ENCODE measurements at places on chromosomes 12 and 14.
A peak's percentile ranks its signal among the peaks of the same experiment; 100 is the strongest.

DNA sequence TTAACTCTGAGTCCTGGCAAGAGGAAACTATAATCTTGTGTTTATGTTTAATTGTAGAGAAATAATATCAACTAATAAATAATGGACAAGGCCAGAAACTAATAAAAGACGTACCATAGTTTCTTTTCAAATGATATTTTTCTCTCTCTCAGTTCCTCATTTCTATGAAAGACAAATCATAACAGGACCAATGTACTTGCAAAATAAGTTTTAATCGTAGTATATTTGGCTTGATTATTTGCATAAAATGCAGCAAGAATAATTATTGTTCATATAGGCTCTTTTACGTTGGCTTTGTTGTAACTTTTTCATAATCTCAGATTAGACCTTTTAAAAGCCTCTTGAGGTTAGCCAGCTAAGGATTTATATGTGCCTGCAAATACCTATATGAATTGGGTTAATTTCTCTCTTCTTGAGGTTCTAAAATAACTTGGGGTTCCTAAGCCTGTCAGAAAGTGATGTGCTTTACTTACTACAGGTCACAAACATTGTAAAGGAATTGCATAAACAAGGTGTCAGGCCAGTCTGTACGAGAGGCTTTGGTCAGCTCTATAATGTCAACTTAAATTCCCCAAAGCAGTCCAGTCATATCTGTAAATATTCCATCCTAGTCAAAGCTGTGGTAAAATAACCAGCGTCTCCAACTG, 152.8 kb upstream of the PTPRQ start:
- no peak for DNase-seq

DNA sequence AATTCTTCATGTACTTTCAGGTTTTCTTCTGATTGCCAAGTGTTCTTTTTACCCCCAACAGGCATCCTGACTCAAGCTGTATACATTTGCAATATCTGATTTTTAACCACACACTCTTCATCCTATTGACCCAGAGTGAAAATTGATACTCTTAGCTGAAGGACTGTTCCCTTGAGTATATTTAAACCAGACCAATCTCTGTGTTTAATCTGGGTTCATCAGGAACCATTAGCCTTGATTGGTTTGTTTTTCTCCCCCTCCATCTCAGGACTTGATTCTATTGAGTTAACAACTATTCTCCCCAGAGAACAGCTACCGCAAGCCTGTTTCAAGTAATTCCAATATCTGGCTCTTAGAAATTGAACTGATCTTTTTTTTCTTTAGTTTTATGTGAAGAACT, 222.3 kb upstream of the NOVA1 start:
- no peak for DNase-seq

GRCh38 chr12:92553389-92553788, 149.4 kb upstream of the PLEKHG7 start:
- DNase-seq = peak; percentile 31

DNA sequence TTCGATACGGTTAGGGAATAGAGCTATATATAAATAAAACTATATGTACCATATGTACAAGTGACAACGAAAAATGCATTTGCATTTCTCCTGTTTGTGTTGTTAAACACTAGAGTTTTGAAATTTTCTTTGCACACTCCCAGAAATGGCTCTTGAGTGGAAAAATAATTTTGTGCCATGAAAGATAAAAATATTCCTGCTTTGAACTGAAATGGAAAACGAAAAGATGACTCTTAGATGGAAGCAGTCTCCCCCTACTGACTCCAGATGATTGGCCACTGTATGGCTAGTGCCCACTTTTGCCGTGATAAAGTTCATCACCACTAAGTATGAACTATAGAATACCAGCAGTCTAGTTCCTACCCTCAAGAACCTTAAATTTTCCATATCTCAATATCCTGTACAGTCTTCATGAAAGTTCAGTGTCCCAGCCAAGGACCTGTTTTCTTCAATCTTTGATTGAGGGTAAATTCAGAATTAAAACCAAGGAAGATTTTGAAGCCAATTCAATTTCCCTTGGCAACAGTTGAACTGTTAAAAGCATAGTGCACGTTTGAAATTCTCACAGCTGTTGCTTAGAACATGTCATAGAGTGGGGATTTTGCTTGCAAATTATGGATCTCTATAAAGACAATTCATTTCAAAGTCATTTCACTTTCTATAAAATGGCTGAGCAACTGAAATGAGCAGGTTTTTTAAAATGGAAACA, 1.6 kb upstream of the PPP2R5E start:
- DNase-seq = no peak

DNA sequence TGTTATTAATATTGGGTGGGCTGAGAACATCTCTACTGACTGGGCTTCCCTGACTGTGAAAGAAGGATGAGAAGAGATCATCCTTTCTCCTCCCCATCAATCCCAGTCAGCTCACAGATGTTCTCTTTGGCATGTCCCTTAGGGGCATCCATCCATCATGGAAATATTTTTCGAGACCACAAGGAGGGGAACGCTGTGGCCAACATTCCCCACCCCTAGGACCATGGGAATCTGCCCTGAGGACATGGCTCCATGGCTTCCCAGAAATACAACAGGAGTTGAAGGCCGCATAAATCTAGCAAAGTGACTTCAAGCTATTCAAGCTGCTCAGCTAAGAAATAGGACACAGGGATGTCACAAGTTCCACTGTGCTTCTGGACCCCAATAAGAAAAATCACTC, 456.8 kb downstream of the MED13L start:
- no peak for DNase-seq

GRCh38 chr12:76457010-76457409, 102.6 kb downstream of the OSBPL8 start:
- DNase-seq = no peak

DNA sequence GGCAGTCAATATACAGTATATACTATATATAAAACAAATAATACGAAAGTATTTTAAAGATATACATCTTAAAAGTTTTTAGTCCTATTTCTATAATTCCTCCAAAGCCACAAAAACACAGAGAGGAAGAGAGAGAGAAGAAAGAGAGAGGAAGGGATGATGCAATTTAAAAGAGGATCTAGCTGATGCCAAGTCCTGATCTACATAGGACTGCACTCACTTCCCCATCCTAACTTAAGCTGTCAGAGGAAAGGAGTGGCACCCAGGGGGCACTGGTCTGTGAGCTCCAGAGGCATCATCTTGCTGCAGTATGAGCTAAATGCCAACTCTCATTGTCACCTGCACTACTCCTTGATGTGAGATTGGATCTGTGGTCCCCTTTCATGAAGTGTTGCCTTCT, 95.8 kb downstream of the C12orf42 start:
- DNase-seq = no peak

DNA sequence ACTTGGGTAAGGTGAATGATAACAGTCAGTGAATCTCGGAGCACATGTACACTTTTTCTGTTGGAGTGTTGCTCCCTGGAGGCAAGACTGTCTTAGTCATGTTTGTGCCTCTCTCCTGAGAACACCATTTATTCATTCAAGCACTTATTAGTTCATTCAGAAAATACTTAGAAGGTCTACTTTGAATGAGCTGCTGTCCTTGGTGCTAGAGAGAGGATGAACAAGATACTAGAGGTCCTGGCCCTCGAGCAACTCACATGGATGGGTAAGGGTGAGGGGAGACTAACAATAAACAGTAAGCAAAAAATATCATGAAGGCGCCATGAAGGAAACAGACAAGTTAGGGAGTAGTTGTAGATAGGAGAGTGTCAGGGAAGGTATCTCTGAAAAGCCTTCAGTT, 17.1 kb upstream of the SAMD4A start:
- DNase-seq = no peak

DNA sequence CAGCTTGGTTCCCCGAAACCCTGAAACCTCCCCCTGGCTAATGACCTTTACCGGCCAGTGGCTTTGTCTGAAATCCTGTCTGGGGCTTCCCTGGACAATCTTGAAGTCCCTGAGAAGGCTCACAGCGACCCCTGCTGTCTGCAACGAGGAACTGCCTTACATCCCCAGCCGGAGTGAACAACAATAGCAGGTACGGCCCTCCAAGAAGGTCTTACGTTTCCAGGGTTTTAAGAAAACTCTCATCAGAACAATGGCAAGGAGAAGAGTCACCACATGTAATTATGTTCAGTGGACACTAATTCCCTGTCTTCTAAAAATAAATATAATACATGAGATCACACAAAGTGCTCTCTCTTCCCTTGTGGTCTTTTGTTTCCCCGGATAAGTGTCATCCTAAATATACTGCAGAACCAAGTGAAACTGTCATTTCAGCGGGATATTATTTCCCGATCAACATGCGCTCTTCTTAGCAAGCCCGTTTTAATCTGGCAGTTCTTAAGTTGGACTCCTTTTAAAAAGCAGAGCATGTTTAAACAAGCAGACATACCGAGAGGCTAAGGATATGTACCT, 53.3 kb downstream of the RBM19 start:
- peak; percentile 36 for DNase-seq

DNA sequence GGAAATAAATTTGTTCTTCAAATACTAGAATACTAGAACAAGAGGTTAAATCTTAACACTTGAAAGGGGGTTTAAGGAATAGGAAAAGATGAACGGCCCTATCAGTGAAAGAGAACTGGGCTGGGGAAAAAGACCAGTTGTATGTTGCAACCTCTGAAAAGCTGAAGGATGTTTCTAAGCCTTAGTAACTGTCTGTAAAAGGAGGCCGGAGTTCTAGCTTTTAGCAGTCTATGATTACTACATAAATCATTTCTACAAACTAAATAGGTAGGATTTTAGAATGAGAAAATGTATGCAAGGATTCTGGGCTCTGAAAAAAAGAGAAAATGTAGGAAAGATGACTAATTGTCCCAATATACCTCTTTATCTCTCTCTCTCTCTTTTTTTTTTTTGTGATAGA, 4.9 kb downstream of the CERS5 start:
- no peak for DNase-seq

GRCh38 chr14:77230914-77231313, 40.1 kb downstream of the NGB start:
- DNase-seq = no peak

GRCh38 chr12:1643905-1644533, 15.0 kb downstream of the WNT5B start:
- no peak for DNase-seq

- no peak for DNase-seq
Measured at GRCh38 chr12:95538656-95539055, 12.6 kb downstream of the USP44 start.

- no peak for DNase-seq
Measured at GRCh38 chr14:89013098-89013504, 188.7 kb downstream of the TTC8 start.

- no peak for DNase-seq
Measured at GRCh38 chr12:56146492-56147460, 5.6 kb upstream of the MYL6B start.

DNA sequence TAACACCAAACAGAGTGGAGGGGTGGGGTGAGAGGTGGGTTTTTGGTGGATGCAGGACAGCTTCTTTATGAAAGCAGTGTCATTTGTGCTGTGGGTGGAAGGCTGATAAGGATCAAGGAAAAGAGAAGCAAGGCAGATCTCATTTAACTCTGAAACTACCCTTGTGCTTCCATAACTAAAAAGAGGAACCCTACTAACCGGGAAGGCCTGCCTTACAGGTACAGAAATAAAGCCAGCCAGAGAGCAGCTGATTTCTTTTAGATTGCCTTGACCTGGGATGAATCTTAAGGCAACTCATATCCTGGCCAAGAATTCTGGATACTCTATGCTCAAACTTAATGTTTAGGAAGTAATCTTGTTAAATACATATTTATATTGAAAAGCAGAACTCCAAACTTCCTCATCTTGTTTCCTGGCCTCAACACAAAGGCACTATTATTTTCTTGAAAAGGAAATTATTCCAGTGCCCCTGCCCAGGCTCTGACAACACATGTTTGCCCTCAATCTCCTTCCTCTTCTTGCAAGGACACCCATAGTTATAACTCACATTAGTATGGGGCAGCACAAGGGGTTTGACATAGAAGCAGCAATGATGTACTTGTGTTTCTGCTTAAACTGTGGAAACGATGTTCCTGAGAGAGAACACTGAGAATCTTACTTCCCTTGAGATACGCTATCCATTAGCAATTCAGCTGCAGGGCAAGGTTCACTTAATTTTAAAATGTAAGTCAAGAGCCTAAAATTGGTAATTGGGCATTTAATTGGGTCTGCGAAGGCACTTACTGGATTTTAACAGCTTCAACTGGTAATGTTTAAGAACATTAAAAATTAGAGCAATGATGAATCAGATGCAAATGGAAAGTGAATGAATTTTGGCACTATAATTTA, 173.7 kb downstream of the STXBP6 start:
- peak; percentile 32 for DNase-seq

DNA sequence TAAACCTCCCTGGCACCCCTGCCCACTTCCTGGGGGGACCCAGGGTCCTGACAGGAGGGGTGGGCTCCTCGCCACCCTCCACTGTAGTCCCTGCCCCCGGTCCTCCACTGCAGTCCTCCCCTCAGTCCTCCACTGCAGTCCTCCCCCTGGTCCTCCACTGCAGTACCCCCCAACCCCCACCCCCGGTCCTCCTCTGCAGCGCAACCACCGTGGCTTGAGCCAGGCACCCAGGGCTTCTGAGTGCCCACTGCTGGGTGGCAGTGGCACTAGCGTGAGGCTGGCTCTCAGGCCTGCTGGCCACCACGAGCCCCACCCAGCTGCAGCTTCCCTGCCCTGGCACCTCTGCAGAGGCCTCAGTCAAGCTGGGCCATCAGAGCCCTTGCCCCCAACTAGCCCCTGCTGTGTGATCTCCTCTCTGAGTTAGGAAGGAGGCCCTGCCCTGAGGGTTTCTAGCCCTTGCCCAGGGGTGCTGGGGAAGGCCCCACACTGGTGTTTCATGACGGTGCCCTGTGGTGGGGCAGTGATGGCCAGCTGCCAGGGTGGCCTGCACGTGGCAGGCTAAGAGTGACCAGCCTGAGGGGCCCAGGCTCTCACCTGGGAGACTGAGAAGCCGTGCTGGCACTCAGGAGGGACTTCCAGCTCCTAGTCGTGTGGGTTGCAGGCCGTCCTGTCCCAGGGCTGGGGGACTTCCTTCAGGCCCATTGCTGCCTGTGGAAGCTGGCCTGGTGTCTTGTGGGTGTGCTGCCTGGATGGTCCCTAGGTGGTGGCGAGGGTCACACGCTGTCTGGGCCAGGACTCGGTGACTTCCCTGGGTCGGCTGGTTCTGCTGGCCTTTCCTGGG, 9.7 kb downstream of the CEP170B start:
- no peak for DNase-seq

- no peak for DNase-seq
Measured at GRCh38 chr12:12564911-12565310, 2.2 kb upstream of the DUSP16 start.

DNA sequence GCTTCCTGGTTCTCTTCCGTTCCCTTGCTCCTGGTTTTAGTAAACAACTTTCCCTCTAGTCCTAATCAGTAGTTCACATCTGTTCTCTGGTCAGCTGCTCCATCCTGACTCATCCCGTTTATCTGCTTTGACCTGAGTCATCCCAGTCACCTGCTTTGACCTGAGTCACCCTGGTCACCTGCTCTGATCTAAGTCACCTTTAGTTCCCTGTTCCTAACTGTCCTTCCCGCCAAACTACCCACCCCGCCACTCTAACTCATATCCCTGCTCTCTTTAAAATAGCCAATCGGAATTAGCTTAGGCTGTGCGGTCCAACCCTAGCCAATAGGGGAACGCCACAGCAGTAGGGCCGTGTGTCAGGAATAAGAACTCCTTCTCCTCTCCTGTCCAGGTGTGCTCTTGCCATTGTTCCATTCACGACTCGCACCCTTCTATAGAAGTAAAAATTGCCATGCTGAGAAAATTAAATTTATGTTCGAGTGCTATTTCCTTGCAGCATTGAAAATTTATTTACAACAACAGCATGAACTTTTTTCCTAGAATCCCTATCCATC, 3.1 kb upstream of the ANKRD33 start:
- no peak for DNase-seq

All from tibial artery (tissue), 4 donors.